Aorta (tissue), 5 donors: ENCODE measurements at places on chromosomes 13 and 19. TPM values are rescaled to one million over a fixed set of nuclear protein-coding genes. Genes with fewer than 3 reads are reported as not detected.

DNA sequence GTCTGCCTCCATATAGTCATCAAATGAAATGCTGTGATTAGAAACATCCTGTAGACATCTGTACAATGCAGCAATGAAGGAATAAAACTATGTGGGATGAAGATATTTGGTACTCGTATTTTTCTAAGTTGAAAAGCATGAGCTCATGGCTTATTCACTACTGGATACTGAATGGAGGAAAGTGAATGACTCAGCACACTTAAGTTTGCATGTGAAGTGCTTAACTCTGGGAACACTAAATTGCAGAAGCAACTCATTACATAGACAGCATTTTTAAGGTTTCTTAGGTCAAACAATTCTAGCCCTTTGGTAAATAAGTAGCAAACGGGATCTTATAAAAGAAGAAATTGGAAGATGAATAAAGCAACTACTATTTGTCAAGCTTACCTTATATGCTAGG, 429.0 kb upstream of the MIR17HG start:
- no peak overlapping the region for H3K4me3 ChIP-seq
- no peaks in the 10 kb centered on the region for H3K4me1 ChIP-seq
- no peaks in the 10 kb centered on the region for H3K27me3 ChIP-seq

- no peak overlapping the region for H3K27ac ChIP-seq
- no peak overlapping the region for H3K4me3 ChIP-seq
- peaks cover 13% of the 10 kb centered on the region for H3K36me3 ChIP-seq
- no peak for DNase-seq
- no peaks in the 10 kb centered on the region for H3K27me3 ChIP-seq
Observed at GRCh38 chr19:32916969-32917615, 47.5 kb upstream of the SLC7A9 start.

TEX26 gene
- total RNA-seq = 0.24 TPM

DNA sequence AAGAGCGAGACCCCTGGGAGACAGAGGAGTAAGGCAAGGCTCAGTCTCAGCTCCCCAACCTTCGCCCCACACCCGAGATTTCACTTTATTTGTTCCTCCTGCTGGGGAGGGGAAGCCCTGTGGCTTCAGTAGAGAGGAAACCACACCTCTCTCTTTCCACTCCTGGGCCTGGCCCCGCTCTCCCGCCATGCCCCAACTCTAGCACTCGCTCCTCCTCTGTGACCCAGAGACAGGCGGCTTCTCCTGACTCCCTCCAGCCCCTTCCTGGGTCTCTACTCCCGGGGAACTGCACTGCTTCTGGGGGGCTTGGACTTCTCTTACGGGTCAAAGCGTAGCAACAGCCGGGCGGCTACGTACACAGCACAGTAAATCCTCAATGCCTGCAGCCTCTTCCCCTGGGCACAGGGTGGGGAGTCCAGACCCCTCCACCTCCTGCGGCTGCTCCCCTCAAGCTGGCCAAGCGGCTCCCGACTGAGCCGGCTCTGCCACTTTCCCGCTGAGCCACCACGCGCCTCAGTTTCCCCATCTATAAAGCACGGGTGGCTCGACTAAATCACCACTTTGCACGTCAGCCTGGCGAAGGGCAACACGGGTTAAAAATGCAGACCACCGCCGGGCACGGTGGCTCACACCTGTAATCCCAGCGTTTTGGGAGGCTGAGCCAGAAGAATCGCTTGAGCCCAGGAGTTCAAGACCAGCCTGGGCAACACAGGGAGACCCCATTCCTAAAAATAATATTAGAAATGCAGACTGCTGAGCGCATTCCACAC, 1.4 kb downstream of the RNF126 start:
- no peaks in the 10 kb centered on the region for H3K36me3 ChIP-seq
- no peak overlapping the region for H3K4me3 ChIP-seq
- H3K4me1 ChIP-seq = no peaks in the 10 kb centered on the region
- no peak for DNase-seq
- no peaks in the 10 kb centered on the region for H3K27me3 ChIP-seq
- no peak overlapping the region for H3K27ac ChIP-seq
